Vagina (tissue), 2 donors: ENCODE measurements at places on chromosomes 7 and 10.

DNA sequence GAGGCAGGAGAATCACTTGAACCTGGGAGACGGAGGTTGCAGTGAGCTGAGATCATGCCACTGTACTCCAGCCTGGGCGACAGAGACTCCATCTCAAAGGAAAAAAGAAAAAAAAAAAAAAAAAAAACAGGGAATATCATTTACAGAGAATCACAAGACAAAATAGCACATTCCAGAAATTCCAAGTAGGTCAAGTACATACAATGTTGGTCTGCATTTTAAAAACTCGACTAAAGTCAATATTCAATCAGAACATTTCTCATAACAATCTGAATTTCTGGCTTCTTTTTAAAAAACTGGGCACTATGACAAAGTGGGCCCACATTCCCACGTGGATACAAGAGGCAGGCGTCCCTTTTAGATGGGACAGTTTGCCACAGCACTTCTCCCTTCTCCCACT is 12.8 kb downstream of the ZC3HAV1L start:
- no peak for DNase-seq

- no peak for DNase-seq
These were observed 28.0 kb downstream of the TMEM120A start for GRCh38 chr7:75966190-75966961.

GRCh38 chr7:69765879-69766278 is 167.6 kb downstream of the AUTS2 start:
- DNase-seq = no peak

DNA sequence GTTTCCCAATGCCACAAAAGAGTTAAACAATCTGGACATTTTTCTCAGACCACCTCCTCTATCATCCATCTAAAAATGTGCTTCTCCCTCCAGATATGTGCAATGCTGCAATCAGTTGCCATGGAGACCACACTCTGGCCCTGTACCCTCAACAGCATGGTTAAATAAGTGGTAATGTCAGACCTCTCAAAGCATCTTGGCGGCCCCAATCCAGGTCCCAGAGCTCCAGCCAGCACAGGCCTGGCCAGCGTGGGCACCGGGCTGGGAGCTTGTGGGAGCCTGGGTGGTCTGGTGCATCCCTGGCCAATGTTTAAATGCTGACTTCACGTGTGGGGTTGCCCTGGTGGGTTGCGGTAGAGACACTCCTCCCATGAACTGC is 362.9 kb upstream of the ZNF32 start:
- DNase-seq = peak; percentile 64

GRCh38 chr10:120387326-120387725 is 69.7 kb upstream of the PLPP4 start:
- DNase-seq = no peak

DNA sequence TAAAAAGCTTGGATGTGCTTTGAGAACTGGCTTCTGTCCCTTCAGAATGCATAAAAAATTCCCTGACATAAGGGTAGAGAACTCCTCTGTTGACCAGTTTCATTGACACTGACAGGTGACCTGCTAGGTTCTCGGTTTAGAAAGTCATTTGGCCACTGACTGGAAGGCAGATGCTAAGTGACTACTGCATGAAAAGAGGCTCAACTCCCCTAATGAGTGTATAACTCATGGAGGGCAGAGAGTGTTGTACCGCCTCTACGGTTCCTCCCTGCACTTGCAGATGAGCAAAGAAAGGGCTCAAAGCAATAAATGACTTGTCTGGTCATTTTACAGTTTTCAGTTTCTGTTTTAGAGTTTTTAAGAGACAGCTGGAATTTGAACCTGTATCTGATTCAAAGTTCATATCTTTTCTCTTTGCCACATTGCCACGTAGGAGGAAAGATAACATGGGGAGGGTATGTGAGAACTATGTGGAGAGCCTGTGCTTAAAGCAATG is 2.9 kb upstream of the FGL2 start:
- no peak for DNase-seq

DNA sequence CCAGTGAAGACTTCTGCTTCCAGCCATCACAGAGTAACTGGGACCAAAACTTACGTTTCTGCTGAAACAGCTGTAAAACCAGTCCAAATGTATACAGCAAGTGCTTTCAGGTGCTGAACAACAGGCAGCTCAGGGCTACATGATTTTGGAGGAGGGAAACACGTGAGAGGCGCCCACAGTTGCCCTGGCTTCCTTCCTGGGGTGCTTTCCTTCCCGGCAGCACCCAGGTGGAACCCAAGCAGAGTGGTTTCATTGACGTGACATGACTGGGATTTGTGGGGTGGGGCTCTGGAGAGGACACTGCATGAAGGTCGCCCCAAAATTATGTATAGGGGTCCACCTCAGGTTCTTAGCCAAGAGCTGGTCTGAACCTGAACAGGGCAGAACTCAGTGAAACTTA is 34.2 kb downstream of the IL2RA start:
- peak; percentile 70 for DNase-seq

- DNase-seq = no peak
These were observed 7.0 kb upstream of the FUOM start for GRCh38 chr10:133364645-133365431.

- no peak for DNase-seq
These were observed 46.3 kb upstream of the RNF216 start for GRCh38 chr7:5827755-5828154.

GRCh38 chr7:46424934-46425333 is 503.9 kb upstream of the IGFBP3 start:
- no peak for DNase-seq

DNA sequence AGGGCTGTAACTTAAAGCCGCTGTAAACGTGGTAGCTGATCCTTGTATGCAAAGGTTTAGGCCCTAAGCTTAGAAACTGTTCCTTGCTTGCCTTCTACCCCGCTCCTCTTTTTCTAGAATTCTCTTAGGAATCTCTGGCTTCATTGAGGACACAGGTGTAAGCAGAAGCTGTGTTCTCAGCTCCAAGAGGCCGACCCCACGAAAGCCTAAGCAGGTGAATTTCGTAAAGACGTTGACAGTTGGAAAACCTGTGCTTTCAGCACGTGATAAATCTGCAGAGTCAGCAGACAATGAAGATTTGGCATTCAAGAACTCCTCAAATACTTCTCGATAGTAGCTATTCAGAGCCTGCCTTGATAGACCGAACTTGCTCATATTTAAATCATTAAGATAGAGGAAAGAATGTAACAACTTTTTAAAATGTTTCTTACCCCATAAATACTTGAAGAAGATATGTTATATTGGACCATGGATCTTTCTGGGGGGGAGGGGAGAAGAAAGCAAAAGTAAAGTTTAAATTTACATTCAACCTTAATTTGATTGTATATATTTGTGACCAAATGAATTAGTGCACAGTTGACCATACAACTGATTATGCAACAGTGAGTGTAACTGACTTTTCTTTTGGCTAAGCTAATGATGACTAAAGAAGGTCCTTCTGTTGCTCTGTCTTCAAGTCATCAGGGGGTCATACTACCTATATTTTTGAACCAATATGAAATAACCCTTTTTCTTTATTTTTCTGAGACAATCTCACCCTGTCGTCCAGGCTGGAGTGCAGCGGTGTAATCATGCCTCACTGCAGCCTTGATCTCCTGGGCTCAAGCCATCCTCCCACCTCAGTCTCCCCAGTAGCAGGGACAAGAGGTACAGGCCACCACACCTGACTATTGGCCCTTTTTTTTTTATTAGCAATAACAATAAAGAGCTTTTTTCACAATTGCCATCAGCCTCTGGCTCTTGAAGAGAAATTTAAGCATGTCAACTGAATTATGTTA is 1.2 kb upstream of the GDI2 start:
- no peak for DNase-seq

DNA sequence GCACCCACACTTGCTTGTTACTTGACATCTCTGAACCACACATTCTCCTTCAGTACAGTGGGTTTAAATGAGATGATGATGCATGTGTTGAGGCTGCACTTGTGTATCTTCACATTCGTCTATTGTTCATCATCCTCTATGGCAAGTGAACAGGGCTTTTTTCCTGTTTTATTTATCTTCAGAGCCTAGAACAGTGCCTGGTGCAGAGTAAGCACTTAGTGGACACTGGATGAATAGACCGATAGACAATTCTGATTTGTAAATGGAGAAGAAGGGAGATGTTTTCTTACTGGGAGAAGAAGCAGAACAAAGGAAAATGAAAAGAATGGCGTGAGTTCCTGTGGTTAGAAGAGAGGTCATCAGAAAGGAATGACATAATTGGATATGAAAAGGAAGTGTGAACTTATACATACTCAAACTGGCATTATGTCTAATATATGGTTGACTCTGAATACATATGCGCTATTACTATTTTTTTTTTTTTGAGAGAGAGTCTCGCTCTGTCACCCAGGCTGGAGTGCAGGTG is 99.7 kb downstream of the AVL9 start:
- DNase-seq = no peak

DNA sequence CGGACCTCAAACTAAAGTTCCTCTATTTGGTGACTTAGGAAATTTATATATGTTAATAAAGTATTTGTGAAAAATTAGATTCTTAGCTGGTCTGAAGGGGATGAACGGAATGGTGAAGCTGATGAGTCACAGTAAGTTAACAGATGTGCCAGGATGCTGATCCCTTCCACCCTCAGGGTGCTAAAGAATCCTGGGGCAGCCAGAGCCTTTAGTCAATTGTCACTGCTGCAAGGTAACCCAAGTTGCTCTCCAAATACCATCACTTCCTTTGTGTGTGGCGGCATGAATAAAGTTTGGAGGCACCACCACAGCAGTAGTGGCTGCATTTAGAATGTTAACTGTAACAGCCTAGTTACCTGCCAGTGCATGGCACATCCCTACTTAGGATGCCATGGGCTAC is 222.6 kb upstream of the PPP1R3A start:
- no peak for DNase-seq

GRCh38 chr10:119250641-119251314 is 43.4 kb downstream of the GRK5 start:
- DNase-seq = no peak

DNA sequence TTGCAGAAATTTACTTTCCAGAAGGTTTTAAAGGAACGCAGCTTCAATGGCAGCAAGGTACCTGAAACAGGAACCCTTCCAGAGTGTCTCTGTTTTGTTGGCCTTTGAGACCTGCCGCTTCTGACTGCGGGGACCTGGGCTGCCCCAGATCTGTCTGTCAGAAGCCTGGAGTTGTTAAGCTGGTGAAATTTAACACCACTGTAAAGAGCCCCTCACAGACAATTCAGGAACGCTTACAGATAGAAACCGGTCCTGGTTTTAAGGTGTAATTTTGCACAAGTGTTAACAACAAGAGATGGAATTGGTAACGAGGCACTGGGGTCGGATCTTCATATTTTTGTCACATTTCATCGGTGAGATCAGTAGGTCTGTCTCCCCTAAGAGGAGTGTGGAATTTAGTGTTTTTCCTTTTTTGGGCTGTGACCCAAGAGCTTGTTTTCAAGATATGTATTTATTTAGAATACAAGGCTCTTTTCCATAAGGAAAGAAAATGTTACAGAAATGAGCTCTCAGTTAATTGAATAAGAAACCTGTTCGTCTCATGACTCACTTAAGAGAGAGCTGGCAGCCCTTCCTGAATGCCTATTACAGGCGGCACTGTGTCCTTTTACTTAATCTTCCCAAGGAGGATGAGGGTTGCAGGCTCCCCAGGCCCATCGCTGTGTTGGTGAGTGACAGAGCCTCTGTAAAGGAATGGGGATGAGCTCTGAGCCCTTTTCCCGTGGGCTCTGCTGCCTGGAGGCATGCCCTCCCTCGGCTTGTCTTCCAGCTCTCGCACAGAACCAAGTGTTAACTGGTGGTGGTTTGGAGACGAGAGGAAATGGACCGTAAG is 168.7 kb downstream of the CUX1 start:
- no peak for DNase-seq

DNA sequence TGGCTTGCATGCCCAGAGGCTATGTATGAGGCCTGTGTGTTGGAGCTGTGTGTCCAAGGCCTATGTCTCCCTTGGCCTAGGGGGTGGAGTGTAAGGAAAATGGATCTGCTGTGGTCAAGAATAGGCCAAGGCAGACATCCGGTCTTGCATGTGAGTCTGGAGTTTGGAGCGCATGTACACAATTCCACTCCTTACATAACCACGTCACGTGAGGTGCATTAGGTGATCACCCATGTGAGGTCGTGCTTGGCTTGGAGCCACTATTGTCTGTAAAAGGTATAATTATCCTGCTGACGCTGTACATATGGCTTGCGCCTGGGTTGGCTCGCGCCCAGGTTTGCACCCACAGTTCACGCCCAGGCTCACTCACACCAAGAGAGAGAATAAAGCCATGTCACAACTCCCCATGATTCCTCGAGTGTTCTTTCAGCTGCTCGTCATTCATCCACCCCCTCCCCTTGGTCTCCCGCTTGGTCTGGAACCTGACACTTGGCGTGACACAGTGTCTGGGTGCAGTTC is 105.5 kb downstream of the BICC1 start:
- DNase-seq = no peak

- DNase-seq = no peak
These were observed 1.5 kb downstream of the PVRIG start for GRCh38 chr7:100221231-100221718.

GRCh38 chr10:84517554-84517953 is 189.2 kb downstream of the CCSER2 start:
- DNase-seq = no peak

DNA sequence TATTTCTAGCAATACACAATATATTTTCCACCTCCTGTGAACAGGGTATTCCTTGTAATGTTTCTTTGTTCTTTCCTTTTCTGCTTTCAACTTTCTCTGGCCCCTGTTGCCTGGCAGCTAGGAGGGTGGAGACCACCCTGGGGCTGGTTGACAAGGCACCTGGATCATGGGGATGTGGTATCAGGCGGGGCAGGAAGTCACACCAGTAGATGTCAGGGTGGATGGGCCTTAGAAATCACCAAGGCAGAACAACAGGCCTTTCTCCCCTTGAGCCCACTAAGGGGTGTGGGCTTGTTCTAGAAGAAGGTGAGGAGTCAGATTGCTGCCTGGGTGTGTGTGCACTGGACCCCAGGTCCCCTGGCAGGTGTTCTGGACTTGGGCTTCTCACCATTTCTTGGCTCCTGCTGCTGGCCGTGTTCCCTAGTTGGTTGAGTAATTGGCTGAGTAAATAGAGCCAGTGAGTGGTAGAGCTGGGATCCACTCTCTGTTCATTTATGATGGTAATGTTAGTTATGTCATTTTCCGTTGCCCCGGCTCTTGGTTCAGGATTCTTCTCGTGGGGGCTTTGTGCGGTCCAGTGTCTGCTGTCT is 24.9 kb downstream of the ZNF783 start:
- no peak for DNase-seq

GRCh38 chr7:135933509-135934188 is 43.5 kb downstream of the MTPN start:
- DNase-seq = no peak

DNA sequence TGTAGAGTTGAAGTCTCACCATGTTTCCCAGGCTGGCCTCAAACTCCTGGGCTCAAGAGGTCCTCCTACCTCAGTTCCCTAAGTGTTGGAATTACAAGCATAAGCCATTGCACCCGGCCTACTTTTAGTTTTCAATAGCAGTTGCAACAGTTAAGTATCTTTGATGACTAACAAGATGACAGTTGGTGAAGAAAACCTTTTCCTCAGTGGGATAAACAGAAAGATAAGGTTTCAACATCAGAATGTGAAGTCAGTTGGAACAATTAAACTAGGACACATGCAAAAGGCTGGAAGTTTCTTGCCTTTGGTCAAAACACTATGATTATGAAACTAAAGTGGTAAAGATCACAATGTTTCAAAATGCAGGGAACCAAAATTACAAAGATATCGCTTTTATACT is 169.2 kb downstream of the ZNF438 start:
- no peak for DNase-seq
